ENCODE measurements at places on chromosomes 6 and 20.
A peak's percentile ranks its signal among the peaks of the same experiment; 100 is the strongest.

DNA sequence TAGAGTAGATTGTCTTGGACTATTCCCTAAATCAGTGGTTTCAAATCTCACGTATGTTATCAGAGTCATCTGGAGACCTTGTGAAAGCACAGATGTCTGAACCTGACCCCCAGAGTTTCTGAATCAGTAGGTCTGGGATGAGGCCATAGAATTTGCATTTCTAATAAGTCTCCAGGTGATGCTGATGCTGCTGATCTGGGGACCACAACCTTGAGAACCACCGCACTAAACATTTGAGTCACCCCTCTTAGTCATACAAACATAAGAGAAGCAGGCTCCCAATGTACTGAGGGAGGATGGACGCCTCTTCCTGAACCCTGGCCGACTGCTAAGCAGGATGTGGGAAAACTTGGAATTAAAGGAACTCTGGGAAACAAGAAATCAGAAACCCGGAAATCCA lies 187.8 kb upstream of the PRDM1 start:
- DNase-seq, result peak; percentile 67

GRCh38 chr6:152368751-152369624 lies 268.2 kb downstream of the SYNE1 start:
- no peak for DNase-seq

DNA sequence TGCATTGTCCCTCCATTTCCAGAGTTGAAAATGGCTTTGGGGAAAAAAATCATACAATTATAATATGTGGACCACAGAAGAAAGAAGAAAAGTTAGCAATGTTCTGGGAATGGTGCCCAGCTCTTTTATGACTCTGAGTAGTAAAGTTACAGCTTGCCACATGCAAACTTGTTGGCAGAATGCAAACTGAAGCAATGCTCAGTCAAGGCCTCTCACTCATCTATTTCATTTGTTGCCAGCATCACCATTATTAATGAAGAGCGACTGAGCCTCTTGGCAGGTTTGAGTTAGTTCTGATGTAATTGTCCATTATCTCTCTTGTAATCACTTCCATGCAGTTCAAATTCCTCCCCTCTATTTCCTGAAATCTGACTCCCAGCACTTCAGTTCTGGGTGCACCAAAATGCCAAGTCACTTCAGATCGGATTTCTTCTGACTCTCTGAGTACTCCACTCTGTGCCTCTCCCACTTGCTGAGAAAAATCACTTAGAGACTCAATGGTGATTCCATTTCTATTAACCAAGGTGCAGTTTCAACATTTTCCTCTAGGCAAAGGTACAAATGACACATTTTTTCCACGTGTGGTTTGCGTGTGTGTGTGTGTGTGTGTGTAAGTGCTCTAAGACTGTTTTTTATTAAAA lies 154.4 kb upstream of the STMND1 start:
- no peak for DNase-seq

DNA sequence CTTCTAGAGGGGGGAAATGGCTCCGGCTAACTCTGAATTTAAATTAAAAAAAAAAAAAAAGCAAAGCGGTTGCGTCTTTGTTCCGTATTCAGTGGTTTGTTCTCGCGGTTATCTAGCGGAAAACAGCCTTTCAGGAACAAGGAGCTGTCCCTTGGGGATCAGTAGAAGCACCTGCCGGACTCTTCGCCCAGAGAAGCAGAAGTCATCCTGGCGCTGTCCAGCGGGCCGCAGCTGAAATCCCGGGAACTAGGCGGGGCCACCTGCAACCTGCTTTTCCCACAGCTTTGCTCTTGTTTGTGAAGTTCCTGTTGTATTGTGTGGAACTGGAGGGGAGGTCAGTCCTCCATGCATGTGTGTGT lies 43.9 kb upstream of the GJE1 start:
- no peak for DNase-seq

GRCh38 chr6:166485651-166486535 lies 100.6 kb downstream of the RAMACL start:
- DNase-seq, result no peak

GRCh38 chr6:110329348-110329713 lies 28.8 kb downstream of the METTL24 start:
- DNase-seq, result no peak

- no peak for DNase-seq
Observed at GRCh38 chr20:1302685-1303541, 26.0 kb downstream of the SDCBP2 start.

DNA sequence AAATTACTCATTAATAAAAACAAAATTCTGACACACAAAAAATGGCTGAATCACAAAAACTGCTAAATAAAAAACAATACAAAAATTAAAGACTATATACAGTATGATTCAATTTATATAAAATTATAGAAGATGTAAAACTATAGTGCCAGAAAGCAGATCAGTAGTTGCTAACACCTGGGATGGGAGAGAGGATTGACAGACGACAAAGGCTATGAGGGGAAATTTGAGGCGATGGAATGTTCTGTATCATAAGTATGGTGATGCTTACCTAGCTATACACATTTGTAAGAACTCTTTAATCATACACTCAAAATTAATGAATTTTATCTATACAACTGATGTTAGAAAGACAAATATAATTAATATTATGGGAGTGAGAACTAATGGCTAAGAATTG lies 247.9 kb upstream of the GJE1 start:
- no peak for DNase-seq

GRCh38 chr20:1712634-1713624 lies 55.4 kb upstream of the SIRPG start:
- DNase-seq, result no peak

- no peak for DNase-seq
Observed at GRCh38 chr6:5208057-5208456, 52.7 kb downstream of the LYRM4 start.

DNA sequence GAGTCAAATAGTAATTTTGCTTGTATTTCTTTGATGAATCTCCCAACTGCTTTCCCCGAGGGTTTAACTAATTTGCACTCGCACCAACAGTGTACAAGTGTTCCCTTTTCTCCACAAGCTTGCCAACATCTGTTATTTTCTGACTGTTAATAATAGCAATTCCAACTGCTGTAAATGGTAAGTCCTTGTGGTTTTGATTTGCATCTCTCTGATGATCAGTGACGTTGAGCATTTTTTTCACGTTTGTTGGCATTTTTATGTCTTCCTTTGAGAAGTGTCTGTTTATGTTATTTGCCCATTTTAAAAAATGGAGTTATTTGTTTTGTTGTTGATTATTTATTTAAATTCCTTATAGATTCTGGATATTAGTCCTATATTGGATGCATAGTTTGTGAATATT lies 399.8 kb upstream of the MAN1A1 start:
- no peak for DNase-seq

GRCh38 chr6:141437011-141437410 lies 695.7 kb upstream of the GJE1 start:
- no peak for DNase-seq

DNA sequence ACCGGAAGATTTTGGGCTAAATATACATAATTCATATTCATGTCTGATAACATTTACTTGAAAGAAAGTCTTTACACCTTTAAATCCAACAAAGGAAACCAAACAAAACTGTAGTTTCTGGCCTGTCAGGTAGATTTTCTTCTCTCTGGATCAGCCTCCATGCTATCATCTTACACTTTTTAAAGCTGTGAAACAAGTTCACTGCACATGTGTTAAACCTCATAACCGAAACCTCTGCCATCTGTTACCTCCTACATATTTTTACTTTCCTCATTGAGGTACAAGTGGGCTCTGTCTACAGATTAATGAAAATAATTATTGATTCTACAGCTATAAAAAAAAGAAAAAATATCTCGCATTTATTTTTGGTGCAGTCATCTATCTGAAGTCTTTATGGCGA lies 149.9 kb downstream of the RALGAPA2 start:
- no peak for DNase-seq

GRCh38 chr6:46901882-46902314 lies 19.8 kb downstream of the ADGRF5 start:
- no peak for DNase-seq

GRCh38 chr6:161073930-161074329 lies 82.4 kb downstream of the MAP3K4 start:
- no peak for DNase-seq

GRCh38 chr6:150783813-150784212 lies 81.7 kb upstream of the MTHFD1L start:
- no peak for DNase-seq

DNA sequence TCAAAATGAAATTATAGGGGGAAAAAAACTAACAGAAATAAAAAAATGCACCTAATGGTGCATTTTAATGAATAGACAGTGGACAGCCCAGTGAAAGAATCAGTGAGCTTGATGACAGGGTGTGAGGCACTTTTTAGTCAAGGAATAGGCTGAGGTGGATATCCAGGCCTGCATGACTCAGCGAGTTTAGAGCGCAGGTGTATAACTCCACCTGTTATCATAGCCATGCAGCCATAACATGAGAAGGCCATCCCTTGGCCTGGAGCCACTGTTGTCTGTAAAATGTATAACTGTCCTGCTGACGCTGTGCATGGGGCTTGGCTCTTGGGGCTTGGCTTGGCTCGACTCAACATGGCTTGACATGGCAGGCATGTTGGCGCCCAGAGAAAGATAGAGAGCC lies 331.5 kb upstream of the NOX3 start:
- no peak for DNase-seq

DNA sequence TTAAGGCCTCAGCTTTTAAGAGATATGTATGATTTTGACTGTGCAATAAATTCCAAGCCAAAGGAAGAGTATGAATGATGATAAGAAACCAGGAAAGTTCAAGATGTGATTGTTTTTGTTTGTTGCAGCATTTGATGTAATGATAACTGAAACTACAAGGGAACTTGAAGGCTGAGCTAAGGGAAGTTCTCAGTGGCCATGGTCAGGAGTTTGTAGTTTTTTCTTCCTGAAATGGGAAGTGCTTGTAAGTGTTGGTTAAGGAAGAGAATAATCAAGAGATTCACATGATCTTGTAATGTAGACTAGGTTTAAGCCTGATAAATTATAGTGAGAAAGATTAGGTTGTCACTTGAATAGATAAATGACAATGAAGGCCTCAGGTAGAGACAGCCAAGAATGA lies 53.4 kb downstream of the PTCHD4 start:
- DNase-seq, result no peak

- no peak for DNase-seq
Observed at GRCh38 chr6:159098636-159099106, 53.9 kb upstream of the TAGAP start.

GRCh38 chr20:12949429-12949980 lies 59.3 kb upstream of the SPTLC3 start:
- DNase-seq, result no peak

DNA sequence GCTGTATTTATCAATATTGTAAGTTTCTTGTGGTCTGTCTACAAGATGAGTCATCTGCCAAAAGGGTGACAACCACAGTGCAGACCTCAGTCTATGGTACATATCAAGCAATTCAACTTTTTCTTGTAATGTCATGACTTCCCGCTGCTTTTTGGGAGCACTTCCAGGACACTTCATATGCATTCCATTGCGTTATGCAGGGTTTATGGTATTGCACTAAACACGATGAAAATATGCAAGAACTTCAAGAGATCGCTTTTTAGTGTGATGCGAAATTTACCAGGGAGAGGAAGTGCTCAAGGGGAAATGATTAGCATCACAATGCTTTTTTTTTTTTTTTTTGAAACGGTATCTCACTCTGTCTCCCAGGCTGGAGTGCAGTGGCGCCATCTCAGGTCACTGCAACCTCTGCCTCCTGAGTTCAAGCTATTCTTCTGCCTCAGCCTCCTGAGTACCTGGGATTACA lies 166.5 kb downstream of the TFAP2A start:
- no peak for DNase-seq

DNA sequence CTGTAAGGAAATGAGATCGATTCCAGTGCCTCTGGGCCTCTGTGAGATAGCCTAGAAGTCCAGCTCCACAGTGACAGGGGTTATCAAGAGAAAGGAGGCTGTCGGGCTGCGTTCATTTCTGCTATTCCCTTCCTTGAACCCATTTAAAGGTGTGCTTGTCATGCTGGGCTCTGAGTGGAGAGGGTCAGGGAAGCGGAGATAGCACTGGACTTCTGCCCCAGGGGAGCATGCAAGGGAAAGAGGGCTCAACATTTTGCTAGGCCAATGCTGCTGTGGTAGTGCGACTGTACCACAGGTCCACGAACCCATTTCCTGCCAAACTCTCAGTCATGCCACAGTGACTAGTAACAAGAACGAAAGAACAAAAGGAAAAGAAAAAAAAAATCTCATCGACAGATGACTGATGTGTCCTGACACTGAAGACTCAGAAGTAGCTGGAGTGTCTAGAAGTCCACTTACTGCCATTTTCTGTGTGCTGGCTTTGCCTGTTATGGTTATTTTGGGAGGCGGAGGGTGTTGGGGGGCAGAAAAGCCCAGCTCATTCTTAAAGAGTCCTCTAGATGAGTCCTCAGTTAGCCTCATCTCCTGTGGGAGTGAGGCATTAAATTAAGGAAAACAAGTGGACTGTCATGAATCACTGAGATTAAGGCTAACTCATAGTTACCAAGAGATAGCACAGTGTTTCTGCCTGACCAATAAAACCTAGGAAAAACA lies 8.1 kb downstream of the NEDD9 start:
- DNase-seq, result peak; percentile 36
